Activated T-cell treated with anti-CD3 and anti-CD28 coated beads, Interleukin-2, amount 50 U/mL, for 72 hours (primary cell): ENCODE measurements at places on chromosomes 2 and 18. TPM values are rescaled to one million over a fixed set of nuclear protein-coding genes. Genes with fewer than 3 reads are reported as not detected.

The PTPN2 gene
- total RNA-seq = 86.2 TPM

GRCh38 chr2:15363142-15363541 lies 198.0 kb downstream of the NBAS start:
- H3K27ac ChIP-seq = no peak overlapping the region
- H3K36me3 ChIP-seq = peaks cover 9% of the 10 kb centered on the region
- peaks cover 15% of the 10 kb centered on the region for H3K4me1 ChIP-seq
- H3K27me3 ChIP-seq = no peaks in the 10 kb centered on the region
- no peak for DNase-seq
- no peak overlapping the region for H3K4me3 ChIP-seq

DNA sequence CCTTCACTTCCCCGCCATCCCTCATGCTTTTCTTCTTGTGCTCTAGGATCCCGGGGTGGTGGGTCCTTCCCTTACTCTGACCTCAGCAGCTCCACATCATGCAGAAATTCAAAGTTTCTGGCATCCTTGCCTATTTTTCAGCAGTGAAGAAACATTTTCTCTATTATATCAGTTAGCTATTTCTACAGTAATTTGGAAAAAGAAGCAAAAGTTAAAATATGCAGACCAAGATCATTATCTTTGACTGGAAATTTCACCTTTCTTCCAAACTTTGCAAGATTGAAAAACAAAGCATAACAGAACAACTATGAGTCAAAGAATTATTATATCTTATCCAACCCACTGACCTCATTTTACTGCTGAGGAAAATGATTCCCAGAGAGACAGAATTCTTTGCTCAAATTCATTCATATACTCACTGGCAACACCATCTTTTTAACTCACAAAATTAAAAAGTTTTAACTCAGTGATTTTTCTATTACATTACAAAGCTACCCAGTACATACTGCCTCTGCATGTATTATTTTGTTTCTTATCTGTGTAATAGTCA lies 40.5 kb downstream of the ANTXR1 start:
- peaks cover 26% of the 10 kb centered on the region for H3K4me1 ChIP-seq
- H3K36me3 ChIP-seq = no peaks in the 10 kb centered on the region
- no peak overlapping the region for H3K4me3 ChIP-seq
- DNase-seq = no peak
- no peak overlapping the region for H3K27ac ChIP-seq

The REG3A gene
- not detected for total RNA-seq

DNA sequence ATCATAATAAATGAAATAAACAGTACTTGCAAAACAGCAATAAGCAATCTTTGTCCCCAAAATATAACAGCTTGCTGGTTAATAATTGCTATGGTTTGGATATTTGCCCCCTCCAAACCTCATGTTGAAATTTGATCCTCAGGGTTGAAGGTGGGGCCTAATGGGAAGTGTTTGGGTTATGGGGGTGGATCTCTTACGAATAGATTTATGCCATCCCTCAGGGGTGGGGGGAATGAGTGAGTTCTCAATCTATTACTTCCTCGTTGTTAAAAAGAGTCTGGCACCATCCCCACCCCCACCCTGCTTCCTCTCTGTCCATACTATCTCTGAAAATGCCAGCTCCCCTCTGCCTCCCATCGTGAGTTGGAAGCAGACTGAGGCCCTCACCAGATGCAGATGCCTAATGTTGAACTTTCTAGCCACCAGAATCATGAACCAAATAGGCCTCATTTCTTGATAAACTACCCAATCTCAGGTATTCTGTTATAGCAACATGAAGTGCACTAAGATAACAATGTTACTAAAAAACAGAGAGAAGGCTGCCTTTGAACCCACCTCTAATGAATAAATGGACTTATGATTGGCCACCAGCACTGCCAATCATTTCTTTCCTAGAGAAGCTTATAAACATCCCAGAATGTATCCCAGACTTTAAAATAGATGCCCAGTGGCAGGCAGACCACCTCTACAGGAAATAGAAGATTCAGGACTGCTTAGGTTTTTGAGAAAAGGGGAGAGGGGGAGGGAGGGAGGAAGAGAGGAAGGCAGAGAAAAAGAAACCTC lies 90.1 kb downstream of the ALPK2 start:
- no peak overlapping the region for H3K27ac ChIP-seq
- no peak for DNase-seq
- H3K4me3 ChIP-seq = peak overlapping the region; percentile 40
- H3K36me3 ChIP-seq = peaks cover 6% of the 10 kb centered on the region

GRCh38 chr18:42401131-42401673 lies 446.2 kb downstream of the PIK3C3 start:
- no peak overlapping the region for H3K4me3 ChIP-seq
- no peak overlapping the region for H3K27ac ChIP-seq
- no peaks in the 10 kb centered on the region for H3K27me3 ChIP-seq
- no peak for DNase-seq
- no peaks in the 10 kb centered on the region for H3K4me1 ChIP-seq
- no peaks in the 10 kb centered on the region for H3K36me3 ChIP-seq

DNA sequence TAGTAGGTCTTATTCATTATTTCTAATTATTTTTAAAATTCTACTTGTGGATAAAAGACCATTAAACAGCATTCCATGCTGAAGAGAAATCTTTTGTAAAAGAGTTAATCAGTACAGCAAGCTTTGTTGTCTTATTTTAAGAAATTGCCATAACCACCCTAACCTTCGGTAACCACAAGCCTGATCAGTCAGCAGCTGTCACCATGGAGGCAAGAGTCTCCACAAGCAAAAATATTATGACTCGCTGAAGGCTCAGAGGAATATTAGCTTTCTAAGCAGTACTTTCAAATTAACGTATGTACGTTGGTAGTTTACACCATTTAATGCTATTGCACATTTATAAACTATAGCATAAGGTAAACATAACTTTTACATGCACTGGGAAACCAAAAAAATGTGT lies 650.5 kb upstream of the LINC00305 start:
- H3K27ac ChIP-seq = no peak overlapping the region
- H3K27me3 ChIP-seq = no peaks in the 10 kb centered on the region
- H3K4me3 ChIP-seq = no peak overlapping the region
- H3K36me3 ChIP-seq = no peaks in the 10 kb centered on the region
- no peak for DNase-seq

The OXER1 gene
- 0.30 TPM for total RNA-seq

The CD226 gene
- total RNA-seq = 81.8 TPM

- H3K36me3 ChIP-seq = no peaks in the 10 kb centered on the region
- DNase-seq = no peak
- H3K4me3 ChIP-seq = no peak overlapping the region
- H3K4me1 ChIP-seq = peaks cover 5% of the 10 kb centered on the region
- peaks cover 7% of the 10 kb centered on the region for H3K27me3 ChIP-seq
- no peak overlapping the region for H3K27ac ChIP-seq
Observed at GRCh38 chr2:128584296-128584890, 265.7 kb upstream of the HS6ST1 start.
